ENCODE measurements at places on chromosomes 2 and 18.

DNA sequence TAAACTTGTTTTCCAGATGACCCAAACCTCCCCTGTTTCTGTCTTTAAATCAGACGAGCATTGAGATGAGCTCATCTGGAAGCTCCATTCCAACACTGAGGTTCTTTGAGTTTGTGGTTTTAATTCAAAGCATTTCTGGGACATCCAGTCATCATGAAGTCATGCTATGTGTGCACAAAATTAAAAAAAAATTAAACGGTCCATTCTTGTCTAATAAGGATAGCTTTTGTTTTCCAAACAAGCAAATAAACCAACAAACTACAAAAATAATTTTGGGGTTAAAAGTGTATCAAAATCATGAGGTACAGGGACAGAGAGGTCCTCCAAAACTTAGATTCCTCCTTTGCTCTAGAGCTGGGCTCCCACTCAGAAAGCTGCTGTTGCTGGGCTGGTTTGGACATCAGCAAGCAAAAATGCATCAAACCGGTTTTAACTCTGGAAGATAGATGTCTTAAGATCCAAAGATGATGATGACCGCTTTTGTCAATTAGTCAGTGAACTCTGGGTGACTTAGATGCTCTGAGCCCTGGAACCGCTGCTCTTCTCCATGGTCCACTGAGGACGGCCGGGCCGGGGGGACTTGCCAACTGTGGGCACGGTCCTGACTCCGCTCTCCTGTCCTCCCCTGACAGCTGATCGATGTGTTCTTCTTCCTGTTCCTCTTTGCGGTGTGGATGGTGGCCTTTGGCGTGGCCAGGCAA is 65.4 kb downstream of the TRPM8 start:
- DNase-seq, result no peak

- no peak for DNase-seq
Observed at GRCh38 chr2:209629597-209629996, 142.0 kb upstream of the UNC80 start.

- no peak for DNase-seq
Observed at GRCh38 chr18:2627821-2628276, 27.7 kb upstream of the SMCHD1 start.

- no peak for DNase-seq
Observed at GRCh38 chr2:39487398-39488250, 50.5 kb upstream of the MAP4K3 start.

- no peak for DNase-seq
Observed at GRCh38 chr2:168645696-168646338, 156.6 kb upstream of the NOSTRIN start.

DNA sequence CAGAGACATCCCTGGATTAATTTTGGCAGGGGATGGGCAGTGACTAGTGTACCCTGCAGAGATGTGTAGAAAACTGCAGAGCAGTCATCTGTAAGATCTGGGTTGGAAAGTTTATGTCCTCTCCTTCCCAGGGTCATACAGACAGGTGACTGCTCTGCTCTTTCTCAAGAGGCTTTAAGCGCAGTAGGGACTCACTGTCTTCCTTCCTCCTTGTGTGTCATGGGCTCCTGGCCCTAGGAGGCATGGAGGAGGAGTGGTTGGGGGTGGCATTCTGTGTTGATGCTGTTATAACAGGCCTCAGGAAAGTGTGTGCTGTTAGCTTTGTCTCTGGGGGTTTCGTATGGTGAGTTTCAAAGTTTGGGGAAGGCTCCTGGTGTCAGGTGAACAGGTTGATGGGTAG is 130.5 kb upstream of the MGAT5 start:
- no peak for DNase-seq

DNA sequence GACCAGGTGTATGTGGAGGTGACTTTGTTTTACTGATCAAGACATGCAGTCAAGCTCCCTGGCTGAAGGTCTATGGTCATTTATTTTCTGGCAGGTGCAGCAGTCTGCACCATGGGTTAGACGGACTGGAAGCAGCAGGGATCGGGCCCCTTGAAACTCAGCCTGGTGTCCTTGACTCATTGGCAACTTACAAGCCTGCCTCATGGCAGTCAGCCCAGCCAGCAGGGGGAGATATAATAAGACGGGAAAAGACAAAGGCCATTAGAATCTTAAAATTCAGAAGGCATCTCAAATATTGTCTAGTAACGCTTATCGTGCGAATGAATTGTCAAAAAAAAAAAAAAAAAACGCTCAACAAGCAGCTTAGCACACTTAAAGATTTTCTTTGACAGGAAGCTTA is 308.2 kb downstream of the EN1 start:
- DNase-seq, result no peak

DNA sequence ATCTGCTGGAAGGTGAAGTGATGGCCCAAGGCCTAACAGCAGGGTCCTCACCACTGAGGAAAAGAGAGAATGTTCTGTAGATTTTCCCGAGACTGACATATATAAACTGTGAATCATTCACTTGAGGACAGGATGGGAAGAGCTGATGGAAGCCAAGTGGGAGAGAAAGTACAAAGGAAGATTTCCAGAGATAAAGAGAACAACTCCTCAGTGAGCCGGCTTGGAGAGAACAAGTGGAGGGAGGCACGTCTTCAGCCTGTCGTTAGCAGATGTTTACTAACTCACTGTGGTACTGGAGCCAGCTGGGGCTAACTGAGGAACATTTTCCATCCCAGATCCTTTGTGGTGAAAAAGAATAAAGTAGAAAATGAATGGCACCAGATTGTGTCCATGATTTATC is 552.9 kb upstream of the TNP1 start:
- no peak for DNase-seq

GRCh38 chr2:58553937-58554336 is 312.8 kb upstream of the FANCL start:
- DNase-seq, result no peak

DNA sequence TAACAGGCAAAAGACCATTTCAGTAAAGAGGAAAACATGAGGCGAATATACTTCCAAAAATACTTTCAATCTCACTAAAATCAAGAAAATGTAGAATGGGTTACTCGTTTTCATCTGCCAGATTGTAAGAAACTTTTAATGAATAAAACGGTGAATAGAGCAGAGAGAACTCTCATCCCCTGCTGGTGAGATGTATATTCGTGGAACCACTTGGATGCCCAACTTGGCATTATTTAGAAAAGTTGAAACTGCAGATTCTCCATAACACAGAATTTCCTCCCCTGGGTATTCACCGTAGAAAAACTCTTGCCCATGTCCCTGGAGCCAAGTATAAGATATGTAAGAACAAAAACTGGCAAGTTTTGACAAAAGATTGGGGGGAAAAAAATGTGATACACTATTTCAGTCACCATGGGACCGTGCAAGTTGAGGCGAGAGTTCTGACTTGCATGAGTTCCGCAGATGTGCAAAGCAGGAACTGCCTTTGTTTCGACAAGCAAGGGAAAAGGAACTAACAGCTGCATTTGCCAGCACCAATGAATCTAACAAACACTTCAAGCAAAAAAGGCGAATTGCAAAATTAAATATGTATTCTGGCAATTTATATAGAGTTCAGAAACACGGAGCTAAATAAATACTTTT is 14.8 kb downstream of the TIMM21 start:
- DNase-seq, result no peak

DNA sequence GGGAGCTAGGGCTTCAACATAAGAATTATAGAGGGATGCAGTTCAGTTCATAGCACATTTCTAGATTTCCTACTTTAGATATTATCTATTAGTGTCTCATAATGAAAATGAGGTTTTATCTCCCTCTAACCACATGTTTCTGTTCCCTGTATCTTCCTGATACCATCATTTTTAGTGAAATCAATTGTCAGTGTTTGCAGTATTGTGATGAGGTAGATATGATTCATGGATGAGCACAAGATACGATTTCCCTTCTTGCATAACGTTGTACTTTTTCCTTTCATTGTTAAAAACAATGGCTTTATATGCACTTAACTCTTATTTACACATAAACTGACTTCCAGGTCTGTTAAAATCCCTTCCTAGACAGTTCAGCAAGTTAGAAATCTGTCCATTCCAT is 211.4 kb downstream of the ZBTB7C start:
- DNase-seq, result no peak

DNA sequence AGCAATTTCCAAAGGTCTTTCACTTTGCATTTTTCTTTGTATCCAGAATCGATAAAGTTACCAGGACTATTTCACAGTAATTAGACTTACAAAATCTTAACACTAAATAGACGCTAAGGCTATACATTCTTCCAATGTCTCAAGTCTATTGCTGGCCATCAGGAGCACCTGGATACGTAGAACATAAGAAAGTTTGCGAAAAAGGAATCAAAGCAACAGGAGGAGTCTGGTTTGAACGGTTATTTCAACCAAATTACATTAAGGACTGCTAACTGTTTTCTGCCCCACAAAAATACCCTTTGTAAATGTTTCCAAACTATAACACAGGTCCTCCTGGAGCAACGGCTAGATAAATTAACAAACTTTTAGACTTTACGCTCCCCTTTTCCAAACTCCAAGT is 1.4 kb upstream of the HNRNPA3 start:
- DNase-seq, result no peak

DNA sequence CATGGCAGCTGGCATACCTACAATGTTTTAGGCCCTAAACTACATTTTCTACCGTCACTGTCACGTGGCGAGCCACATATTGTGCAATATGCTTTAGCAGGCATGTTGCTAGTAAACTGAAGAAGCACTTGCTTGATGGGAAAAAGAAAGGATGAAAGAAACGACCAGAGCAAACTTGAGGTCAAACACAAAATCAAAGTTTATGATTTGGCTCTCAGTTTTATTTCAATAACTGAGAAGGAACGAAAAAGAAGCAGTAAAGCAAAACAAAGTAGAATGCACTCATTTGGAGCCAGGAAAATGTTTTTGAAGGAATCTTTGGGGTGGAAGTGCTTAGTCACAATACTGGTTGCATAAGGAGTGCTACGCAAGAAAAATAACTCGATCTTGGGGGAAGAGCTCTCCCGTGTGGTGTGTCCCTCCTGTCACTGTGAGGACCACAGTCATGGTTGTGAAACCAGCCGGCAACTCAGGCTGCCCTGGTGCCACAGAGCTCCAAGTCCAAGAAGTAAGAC is 349.8 kb downstream of the RBM43 start:
- DNase-seq, result no peak

DNA sequence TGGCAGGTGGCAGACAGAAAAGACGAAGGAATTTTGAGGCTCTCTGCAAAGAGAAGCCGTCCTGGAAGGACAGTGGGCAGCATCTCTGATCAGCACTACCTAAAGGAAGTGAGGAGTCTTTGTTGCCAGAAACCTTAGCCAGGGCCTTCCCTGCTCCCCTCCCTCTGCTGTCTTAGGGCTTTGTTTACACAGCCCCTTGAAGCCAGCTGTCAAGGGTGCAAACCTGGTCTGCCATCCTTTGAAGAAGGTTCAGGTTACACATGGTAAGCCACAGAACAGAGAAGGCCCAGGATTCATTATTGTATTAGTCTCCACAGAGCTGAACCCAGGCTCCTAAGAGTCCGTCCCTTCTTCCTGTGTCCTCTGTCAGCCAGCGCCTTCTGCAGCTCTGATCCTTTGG is 356.7 kb downstream of the TGIF1 start:
- no peak for DNase-seq

DNA sequence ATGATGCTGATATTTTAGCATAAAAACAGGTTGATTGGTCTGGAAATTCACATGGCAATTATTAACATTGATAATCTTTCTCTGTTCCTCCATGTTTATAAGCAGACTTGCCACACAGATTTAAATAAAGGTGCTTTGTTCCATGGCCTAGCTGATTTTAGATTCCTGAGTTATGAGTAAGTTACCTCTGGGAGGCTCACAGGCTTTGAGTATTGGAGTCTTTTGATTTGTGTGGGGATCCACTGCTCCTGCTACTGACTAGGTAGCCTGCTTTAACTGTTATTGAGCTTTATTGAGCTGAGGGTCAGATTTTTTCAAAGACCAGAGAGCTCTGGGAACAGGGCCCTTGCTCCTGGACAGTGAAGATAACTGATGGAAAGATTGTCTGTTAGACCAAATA is 166.1 kb downstream of the ANKRD30B start:
- DNase-seq, result no peak

DNA sequence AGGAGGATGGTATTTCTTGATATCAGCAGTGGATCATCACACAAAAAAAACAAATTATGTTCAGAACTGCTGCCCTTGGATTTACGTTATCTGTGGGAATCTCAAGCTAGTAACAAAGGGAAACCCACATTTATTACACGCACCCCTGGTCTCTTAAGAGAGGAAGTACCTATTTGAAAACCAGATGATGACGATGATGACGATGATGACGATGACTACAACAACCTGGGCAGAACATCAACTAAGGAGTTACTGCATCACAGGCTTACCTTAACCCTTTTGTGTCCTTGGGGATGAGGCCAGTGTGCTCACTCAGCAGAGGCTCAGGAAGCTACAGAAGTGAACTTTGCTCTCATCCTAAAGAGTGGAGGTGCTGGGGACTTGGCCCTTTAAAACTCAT is 169.4 kb downstream of the FSHR start:
- DNase-seq, result no peak

DNA sequence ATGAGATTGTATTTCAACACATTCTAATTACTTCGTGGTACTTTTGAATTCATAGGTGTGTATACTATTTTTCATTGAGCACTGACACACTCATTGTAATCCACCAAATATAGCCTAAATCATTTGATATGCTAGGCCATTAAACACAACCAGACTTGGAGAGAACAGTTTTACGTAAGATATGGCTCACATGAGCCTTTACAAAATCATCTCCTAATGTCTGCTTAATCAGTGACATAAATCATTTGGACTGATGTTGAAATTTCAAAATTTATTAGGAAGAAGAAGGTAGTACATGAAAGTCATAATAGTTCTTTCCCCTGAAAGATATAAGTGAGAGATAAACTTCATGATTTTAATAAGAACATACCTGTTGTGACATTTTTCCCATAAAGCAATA is 550.2 kb upstream of the LINC00305 start:
- no peak for DNase-seq

- no peak for DNase-seq
Observed at GRCh38 chr2:42523341-42523740, 29.6 kb upstream of the KCNG3 start.

DNA sequence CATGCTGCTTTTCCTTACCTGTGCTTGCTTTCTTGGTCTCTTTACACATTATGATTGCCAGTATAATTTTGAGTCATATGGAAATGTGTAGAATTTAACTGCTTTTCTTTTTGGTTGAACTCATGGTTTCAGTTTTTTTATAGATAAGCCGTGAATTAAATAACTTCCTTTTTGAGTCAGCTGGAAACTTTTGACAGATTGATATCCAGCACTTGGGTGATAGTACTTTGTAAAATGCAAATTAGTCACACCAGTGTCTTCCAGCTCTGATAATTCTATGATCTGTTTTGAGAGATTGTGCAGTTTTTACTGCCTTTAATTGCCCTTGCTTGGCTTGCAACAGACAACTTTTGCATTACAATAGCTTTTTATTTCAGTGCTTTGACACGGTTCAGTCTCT is 86.4 kb downstream of the NCOA1 start:
- DNase-seq, result no peak
